ENCODE measurements at places on chromosomes 4 and X.

- DNase-seq = no peak
These were observed 1.5 kb downstream of the MAGEA12 start for GRCh38 chrX:152735101-152735500.

DNA sequence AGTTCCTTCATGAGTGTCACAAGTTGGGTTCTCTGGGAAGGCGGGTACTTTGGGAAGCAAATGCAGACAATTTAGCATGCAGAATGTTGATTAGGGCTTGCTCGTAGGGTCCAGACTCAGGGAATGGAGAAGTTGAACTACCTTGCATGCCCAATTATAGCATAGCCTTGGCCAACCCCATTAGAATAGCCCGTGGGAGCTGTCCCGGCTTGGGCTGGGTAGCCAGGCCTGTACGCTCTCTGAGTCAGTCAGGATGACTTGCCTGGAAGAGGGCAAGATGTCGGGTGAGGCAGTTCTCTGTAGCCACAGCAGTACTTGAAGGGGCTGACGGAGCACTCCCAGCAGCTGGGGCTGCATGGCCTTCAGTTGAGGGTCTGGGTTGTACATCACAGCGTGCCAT lies 19.5 kb downstream of the KIAA0232 start:
- DNase-seq = no peak

DNA sequence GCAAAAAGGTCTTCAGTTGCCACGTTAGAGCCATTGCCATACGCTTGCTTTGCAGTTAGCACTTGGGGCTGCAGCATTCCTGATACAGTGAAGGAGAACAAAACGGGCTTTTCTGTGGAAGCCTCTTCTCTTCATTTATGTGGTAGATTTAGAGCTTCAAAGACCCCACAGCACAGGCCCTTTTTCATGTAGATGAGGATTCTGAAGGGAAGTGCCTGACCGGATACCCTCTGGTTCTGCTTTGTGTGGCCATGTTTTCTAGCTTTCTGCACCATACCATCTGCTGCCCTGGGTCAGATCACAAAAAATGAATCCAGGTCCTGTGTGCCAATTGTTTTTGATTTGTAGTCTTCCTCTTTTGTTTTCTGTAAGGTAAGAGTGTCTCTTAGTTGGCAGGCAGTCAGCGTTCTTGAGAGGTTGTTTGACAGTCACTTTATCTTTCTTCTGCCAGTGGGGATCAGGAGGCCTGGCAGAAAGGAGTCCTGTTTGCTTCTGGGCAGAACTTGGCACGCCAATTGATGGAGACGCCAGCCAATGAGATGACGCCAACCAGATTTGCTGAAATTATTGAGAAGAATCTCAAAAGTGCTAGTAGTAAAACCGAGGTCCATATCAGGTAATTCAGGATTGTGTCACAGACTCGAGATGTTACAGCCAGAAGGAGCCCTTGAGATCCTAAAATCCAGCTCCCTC lies 7.7 kb downstream of the LAP3 start:
- DNase-seq = no peak

DNA sequence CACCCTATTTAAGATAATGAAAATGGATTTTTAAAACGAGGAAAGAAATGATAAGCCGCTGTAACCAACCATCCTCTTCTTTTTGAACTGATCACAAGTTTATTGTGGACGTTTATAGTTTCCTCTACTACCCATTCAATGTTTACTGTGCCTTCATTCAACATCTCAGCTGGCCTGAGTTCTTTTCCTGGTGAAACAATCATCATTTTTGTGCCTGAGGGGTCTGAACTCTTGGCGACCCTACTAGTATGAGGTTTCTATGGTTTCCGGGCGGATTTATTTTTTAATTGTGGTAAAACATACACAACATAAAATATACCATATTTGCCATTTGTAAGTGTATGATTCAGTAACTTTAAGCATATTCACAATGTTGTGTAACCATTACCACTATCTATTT lies 100.7 kb downstream of the SPRY1 start:
- DNase-seq = no peak

GRCh38 chr4:174537634-174538033 lies 15.3 kb upstream of the HPGD start:
- no peak for DNase-seq

- no peak for DNase-seq
These were observed 15.1 kb downstream of the L1CAM start for GRCh38 chrX:153870791-153871360.

GRCh38 chrX:100975212-100975611 lies 5.7 kb downstream of the ARL13A start:
- no peak for DNase-seq

DNA sequence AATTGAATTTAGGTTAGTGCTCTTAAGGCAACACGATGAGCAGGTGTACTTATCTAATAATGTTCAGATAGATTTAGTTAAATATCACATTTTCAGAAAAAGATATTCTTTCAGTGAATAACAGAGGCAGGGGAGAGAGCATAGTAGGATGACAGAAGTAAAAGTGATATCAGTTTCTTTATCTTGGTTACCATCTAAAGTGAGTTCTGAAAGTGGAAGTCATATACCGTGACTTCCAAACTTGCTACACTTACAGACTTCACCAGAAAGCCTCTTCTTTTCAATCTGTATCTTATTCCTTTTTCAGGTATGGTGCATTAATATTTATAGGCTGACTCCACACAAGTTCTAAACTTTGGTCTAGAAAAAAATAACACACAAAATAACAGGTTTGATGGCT lies 124.9 kb downstream of the POU4F2 start:
- DNase-seq = no peak

DNA sequence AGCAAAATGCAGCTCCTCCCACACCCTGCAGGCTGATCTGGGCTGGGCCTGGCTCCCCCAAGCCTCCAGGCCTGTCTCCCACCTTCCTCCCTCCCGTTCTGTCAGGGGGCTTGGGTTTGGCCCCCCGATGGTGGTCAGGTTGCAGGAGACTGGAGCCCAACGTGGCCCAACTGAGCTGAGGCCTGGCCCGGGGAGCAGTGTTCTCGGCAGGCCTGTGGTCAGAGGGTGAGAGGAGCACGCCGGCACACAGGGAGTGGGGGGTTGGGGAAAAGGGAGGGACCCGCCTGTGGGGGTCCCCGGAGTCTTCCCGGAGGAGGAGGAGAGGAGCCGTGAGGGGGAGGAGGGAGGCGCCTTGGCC lies 43.2 kb upstream of the NKX1-1 start:
- no peak for DNase-seq

DNA sequence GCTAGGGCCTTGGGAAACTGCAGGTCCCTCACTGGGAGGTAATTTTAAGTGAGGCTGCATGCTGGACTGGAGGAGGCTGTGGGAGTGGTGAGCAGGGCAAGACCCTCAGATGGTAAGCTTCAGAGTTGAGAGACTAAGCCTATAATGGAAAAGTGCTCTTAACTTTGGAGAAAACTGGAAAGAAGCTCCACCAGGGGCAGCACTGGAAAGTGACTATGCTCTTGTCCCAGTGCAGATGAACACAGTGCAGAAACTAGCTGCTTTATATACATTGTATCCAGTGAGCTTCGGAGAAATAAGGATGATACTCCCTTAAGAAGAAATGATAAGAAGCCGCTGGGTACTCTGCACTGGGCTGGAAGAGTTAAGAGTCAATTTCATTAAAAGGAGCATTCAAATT lies 3.2 kb upstream of the MAGEB2 start:
- DNase-seq = no peak

GRCh38 chr4:181766061-181766548 lies 477.1 kb upstream of the TENM3 start:
- no peak for DNase-seq

DNA sequence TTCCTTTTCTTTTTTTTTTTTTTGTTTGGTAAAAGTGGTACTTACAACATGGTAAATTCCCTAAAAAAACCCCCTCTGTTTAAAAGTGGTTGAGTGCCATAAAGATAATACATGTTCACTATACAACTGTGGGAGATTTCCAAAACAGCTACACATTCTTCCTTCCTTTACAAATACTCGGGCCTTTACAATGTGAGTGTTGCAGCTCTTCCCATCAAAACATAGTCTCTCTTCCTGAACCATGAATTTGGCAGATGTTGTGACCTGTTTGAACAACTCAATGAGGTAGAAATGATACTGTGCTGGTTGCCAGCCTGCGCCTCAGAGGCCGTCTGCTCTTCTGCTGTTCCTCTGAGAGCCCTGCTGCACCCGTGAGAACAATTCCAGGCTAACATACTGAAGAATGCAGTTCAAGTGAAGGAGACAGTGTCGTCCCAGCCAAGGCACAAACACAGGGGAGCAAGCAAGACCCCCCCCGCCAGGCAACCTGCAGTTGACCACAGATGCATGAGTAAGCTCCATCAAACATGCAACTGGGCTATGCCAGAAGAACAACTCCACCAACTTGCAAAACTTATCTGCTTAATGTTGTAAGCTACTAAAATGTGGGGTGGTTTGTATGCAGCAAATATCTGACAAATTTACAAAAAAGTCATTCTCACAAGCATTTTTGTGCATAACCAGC lies 645.0 kb downstream of the PCDH7 start:
- DNase-seq = no peak

GRCh38 chr4:83378419-83378818 lies 43.8 kb upstream of the HPSE start:
- DNase-seq = no peak

- DNase-seq = no peak
These were observed 41.6 kb downstream of the AR start for GRCh38 chrX:67585401-67585800.

- DNase-seq = no peak
These were observed 63.8 kb upstream of the ATOH1 start for GRCh38 chr4:93764639-93765246.

DNA sequence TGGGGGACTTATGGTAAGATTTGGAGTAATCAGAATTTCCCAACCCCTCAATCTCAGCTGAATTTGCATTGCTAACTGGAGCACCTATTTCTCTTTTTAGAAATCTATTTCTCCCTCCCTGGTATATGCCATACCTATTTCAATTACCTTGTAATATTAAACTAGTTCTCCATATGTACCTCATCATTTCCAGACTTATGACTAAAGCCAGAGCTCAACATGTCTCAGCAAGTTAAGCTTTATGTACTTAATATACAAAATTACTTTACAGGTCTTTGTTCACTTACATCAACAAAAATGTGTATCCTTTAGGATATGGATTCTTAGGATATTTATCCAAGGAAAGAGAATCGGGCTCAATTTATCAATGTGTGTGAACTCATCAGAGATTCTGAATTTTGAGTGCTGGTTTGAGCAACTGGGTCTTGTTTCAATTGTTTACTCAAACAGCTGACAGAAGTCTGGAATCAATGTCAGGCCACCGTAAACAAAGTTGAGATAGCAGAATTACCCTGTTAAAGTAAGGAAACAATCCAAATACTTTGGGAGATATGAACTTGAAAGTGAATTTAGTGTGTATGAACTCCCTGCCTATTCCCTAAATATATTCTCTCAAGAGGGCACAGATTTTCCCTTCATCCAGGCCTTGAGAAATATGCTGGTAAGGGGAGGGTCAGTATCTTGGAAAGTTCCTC lies 199.6 kb downstream of the VEGFC start:
- DNase-seq = no peak

DNA sequence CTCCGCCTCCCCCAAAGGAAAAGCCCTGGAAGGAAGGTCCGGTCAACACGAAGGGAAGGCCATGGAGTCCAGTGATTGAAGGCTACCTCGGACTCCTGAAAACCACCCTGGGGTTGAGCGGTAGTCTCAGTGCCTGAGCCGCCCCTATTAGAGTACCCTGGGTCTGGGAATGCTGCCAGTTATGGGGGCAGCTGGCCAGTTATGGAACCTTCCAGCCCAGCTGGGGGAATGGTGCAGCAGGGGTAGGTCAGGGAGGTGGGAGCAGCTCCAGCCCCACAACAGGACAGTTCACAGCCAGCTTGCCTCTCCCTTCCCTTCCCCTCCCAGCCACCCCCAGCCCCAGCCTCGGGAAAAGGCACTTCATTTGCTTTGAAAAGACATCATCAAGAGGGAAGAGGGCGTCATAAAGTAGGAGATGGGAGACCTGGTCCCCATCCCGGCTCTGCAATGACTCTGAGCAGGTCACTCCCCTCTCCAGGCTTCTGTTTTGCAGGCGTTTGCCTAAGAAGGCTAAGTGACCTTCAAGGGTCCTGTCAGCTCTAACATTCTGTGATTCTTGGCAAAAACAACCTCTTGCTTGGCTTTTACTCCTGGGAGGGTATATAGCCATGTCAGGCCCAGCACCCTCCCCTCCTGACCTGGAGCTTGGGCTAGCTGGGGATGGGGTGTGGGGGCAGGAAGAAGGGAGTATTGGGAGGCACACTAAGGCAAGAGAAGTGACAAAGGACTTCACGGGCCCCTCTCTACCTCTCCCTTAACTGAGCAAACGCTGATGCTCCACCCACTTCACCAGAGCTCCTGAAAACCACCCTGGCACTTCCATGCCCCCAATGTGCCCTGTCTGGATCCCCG lies 8.0 kb downstream of the APLN start:
- no peak for DNase-seq

- no peak for DNase-seq
These were observed 6.8 kb upstream of the SORCS2 start for GRCh38 chr4:7185487-7186030.

GRCh38 chrX:22220941-22221340 lies 51.8 kb upstream of the CBLL2 start:
- no peak for DNase-seq

GRCh38 chr4:102281171-102281839 lies 64.0 kb downstream of the SLC39A8 start:
- DNase-seq = no peak

DNA sequence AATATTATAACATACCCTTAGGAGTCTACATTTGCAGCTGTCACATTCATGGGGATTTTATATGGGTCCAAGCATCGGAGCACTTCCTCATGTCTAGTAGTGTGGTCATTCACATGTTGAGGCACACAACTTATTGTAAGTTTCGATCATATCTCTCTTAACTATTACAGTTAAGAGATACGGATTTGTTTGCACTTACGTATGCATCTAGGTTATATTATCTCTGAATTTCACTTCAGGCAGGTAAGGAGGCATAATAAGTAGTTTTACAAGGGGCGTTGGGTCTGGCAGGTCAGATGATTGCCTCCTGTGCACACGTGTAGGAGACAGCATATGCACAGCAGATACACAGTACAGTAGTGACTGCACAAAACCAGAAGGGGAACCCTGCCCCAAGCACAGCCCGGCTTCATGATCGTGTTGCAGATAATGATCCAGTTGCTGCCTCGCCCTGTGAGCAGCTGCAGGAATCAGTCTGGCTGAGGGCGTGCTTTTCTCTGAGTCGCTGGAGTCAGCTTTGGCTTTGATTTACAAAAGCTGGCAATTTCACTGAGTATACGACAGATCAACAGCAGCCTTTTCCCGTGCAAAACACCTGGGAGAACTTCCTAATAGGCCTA lies 302.9 kb upstream of the GATB start:
- DNase-seq = no peak

GRCh38 chrX:38699121-38699520 lies 102.1 kb upstream of the MID1IP1 start:
- peak; percentile 12 for DNase-seq

- no peak for DNase-seq
These were observed 84.1 kb downstream of the GPR82 start for GRCh38 chrX:41808047-41808446.

- DNase-seq = no peak
These were observed 2.9 kb downstream of the GPR78 start for GRCh38 chr4:8582941-8583654.
